ENCODE measurements at places on chromosomes 13 and 19.

DNA sequence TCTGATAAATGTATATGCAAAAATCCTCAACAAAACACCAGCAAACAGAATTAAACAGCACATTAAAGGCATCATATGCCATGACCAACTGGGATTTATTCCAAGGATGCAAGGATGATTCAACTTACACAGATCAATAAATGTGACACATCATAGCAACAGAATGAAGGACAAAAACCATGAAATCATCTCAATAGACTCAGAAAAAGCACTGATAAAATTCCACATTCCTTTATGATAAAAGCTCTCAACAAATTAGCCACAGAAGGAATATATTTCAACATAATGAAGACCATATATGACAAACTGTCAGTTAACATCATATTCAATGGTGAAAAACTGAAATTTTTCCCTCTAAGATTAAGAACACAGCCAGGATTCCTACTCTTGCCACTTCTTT is 691.6 kb downstream of the DIAPH3 start:
- peak; percentile 54 for DNase-seq

- no peak for DNase-seq
These were observed 50.8 kb upstream of the HTR2A start for GRCh38 chr13:46947425-46948191.

GRCh38 chr19:31718898-31719297 is 369.7 kb upstream of the TSHZ3 start:
- DNase-seq, result no peak

- no peak for DNase-seq
These were observed 18.1 kb downstream of the AKT2 start for GRCh38 chr19:40266912-40267600.

DNA sequence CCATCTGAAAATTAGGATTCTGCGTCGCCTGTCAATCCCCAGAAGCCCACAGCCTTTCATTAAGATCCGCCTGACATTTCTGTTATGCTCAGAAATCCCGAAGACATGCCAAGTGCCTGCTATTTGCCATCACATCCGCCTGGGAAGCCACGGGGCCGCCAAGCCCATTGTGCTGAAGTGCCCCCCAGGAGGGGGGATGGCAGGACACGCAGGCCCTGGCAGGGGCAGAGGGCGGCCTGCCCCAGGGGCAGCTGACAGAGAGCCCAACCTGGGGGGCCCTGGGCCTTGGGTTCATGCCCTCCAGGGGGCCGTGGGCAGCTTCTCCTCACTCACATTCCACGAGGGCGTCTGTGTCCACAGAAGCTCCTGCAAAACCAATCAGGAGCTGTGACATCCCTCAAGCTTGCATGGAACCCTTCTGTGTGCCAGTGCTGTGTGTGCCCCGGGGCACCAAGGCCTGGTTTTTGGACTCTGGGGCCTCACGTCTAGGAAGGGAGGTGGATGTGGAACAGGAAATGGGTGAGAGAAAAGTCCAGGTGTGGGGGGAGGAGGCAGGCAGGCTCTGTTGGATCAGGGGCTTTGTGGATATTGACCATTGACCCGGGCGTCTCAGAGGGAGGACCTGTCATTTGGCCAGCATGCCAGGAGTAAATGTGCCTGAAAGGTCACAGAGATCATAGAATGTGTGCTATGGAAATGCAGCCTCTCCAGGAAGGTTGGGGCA is 122.9 kb downstream of the URI1 start:
- DNase-seq, result no peak

- no peak for DNase-seq
These were observed 242.5 kb upstream of the SERP2 start for GRCh38 chr13:44131069-44131614.

DNA sequence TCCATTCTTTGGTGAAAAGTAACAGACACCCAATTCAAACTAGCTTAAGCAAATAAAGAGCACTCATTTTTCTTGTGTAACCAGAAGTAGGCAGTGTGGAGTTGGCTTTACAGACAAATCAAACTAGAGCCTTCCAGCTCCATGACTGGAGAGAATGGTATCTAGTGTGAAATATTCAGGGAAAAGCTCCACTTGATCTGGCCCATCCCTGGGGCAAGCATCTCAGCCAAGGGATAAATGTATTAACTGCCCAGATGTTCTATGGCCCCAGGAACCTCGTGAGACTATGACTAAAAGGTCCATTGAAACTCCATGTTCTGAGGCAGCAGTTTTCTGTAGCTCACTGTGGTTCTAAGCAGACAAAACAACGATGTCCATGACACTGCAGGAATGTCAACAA is 49.9 kb downstream of the TBC1D4 start:
- peak; percentile 18 for DNase-seq

Measured in EH (cell line).